ENCODE measurements at places on chromosomes 7 and 10.

DNA sequence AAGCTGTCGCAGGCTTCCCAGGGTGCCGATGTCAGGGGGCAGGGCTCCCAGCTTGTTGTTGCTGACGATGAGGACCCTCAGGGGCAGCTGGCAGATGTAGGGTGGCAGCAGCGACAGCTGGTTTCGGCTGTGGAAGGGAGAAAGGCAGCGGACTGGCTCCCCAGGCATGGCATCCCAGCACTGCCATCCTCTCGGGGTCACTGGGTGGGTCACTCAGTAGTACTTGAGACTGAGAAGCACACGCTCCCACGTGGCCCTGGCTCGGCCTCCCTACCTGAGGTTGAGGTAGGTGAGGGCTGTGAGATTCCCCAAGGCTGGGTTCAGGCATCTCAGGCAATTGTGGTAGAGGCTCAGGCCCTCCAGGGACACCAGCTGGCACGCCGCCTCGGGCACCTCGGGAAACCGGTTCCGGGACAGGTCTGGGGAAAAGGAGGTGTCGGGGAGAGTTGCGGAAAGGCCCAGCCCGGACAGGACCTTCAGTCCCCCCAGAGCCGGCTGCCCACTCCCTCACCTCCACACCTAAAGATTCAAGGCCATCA, 3.8 kb downstream of the LRCH4 start:
- DNase-seq, result no peak

GRCh38 chr7:123637203-123637602, 18.5 kb upstream of the LMOD2 start:
- DNase-seq, result no peak

GRCh38 chr10:69696073-69696731, 66.2 kb downstream of the FAM241B start:
- DNase-seq, result peak; percentile 49

- DNase-seq, result no peak
Measured at GRCh38 chr7:102117743-102118142, 168.9 kb upstream of the SH2B2 start.

DNA sequence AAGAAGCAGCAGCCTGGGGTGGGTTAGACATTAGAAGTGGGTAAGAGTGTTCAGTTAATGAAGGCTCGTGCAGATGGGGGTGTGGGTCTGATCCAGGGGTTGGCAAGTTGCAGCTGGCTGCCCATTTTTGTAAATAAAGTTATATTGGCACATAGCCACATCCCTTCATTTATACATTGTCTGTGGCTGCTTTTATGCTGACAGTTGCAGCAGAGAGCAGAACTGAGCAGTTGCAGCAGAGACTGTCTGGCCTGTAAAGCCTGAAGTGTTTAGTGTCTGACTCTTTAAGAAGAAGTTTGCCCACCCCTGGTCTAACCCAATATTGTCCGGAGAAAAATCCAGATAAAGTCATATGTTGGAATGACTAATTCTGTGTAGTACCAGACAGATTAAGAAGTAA, 38.1 kb downstream of the GLRX3 start:
- no peak for DNase-seq
